ENCODE measurements at places on chromosomes 2 and 18.

DNA sequence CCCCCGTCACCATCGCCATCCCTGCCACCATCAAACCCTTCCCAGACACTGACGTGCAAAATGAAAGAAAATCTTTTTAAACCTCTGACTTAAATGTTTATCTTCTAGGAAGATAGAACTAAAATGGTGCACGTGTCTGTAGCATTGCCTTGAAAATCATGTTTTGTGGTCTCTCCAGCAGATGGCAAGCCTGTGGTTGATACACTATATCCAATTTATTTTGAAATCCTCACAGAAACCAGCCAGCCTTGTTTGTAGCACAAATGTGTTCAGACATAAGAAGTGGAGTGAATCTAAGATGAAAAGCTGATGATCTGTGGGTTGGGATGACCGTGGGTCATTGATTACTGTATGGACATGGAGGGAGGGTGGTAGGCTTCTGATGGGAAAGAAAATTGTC, 436.2 kb upstream of the SMIM21 start:
- no peak for DNase-seq

DNA sequence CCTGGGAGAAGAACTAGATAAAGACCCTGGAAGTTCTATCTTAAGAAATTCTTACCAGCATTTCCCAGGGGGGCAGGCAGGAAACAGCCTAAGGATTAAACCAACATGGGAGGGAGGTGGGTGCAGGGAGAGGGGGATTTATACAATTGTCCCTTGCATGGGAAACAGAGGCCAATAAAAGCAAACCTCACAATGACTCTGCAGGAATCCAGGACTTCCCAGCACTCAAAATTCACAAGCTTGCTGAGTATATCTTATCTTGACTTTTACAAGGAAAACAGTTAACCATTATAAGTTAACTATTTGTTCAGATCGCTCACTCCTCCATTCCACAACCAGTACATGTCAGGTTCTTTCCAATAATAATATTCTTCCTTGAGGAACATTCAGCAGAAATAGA, 241.3 kb downstream of the MREG start:
- no peak for DNase-seq

DNA sequence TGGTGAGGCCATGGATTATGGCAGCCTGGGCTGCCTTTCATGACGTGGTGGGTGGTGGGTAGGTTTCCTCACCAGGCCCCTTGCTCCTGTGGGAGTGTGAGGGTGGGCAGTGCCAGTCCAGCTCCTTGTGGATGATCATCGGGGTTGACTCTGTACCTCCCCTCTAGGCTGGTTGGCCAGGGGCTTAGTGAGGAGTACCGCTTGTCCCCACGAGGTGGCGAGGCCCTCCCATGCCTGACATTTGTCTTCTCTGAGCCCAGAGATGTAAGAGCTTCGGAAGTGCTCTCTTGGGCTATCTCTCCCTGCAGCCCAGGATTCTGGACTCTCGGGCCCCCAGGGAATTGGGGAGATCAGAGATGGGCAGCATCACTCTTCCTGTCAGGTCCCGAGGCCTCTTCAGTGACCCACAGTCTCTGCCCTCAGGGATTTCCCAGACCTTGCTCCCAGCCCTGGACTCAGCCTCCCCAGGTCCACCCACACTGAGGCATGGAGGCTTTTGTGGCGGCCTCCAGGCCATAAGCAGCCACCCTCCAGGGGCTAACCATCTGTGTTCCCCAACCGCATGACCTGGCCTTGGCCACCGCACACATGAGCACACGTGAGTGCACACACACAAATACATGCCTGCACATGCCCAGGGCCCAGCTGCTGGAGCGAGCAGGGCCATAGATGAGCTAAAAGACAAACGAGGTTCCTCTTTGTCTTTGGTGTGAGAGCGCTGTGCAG, 6.5 kb downstream of the SPR start:
- DNase-seq = no peak

DNA sequence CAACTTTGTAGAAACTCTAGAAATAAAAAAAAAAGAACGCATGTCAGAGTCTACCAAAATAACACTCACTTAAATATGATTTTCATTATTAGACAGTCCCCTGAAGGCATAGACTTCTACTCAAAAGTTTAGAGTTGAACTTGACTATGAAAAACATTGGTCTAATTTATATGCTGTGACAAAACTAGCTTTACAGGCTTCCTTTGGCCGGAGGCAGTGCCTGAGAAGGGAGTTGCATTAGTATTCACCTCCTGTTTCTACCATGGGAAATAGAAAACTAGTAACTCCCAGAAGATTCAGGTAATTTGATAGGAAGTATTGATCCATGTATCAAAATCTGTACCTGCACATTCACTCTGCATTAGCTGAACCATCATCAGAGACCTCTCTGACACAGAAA, 163.4 kb upstream of the NOSTRIN start:
- no peak for DNase-seq

DNA sequence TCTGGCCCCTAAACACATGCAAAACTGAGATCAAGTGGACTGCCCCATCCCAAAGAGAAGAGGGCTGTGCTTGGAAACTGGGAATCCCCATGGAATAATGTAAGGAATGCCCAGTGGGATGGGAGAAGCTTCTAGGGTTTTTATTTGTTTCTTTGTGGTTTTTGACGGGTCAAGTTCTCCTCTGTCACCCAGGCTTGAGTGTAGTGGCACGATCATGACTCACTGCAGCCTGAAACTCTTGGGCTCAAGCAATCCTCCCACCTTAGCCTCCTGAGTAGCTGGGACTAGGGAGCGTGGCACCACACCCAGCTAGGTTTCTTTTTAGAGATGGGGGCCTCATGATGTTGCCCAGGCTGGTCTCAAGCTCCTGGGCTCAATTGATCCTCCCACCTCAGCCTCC, 101.7 kb upstream of the ZSWIM2 start:
- no peak for DNase-seq

DNA sequence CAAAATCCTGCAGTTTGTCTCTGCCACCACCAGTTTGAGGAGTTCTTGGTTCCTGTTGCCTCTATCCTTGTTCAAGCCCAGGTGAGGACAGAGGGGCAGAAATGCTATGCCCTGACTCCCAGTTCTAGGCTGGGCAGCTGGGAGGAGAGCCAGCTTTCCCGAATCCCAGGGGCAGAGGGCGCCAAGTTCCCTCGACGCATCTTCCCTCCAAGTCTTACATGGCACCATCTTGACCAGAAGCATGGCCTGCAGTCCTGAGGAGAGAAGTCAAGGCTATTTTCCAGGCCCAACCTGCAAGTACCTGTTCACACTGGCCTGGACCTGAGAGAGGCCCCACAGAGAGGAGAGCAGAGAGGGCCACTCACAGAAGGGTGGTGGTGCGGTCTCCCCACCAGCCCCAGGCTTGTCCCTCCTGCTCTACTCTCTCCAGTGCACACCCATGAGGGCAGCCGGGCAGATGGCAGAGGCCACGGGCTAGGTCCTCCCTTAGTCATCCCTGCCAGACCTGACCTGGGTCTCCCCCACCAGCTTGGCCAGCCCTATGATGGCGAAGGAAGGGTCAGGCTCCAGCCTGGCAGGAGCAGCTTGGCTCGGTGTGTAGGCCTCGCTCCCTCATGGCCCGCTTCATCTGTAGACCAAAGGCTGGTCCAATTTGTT, 115.7 kb upstream of the MSTN start:
- no peak for DNase-seq

DNA sequence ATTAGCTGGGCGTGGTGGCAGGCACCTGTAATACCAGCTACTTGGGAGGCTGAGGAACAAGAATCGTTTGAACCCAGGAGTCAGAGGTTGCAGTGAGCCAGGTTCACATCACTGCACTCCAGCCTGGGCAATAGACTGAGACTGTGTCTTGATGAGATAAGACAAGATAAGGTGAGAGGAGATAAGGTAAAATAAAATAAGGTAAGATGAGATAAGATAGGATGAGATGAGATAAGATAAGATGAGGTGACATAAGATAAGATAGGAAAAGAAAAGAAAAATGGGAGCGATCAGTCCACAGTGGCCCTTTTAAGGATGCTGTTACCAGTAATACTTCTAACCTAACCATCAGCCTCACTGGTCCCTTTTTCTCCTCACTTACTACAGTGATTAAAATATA, 134.3 kb upstream of the UNC80 start:
- DNase-seq = no peak

GRCh38 chr18:44758861-44759631, 78.4 kb downstream of the SETBP1 start:
- DNase-seq = no peak

DNA sequence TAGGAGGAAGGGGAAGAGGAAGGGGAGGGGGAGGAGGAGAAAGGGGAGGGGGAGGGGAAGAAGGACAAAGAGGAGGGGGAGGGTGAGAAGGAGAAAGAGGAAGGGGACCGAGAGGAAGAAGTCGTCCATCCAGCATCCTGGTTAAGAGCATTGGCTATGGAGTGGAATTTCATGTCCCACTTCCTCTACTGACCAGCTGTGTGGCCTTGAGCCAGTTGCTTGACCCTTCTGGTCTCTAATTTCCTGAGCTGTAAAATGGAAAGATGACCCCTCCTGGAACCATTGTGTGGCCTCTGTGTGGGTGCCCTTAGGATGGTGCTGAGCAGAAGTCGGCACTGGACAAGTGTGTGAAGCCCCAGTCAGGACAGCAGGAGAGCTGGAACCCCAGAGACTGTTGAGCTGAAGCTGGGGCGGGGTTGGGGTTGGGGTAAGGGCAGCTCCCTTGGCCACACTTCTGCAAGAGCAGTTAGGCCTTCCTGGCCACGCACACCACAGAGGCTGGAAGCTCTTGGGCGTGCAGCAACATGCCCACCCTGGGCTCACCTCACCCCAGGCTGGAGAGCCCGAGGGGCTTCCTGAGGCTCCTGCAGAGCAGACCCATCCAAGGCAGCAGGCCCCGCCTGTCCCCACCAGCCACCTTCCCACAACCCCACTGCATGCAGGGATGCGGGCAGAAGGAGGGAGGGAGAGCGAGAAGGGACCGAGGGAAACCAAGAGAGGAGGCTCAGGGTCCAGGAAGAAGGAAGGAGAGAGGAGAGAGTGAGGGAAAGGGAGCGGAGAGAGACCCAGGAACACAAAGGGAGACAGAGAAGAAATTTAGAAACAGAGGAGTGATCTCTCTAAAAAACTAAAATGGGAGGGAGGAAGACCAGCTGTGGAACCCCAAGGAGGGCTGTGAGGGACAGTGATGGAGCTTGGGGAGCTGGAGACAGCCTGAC, 16.2 kb downstream of the ADRA2B start:
- no peak for DNase-seq

DNA sequence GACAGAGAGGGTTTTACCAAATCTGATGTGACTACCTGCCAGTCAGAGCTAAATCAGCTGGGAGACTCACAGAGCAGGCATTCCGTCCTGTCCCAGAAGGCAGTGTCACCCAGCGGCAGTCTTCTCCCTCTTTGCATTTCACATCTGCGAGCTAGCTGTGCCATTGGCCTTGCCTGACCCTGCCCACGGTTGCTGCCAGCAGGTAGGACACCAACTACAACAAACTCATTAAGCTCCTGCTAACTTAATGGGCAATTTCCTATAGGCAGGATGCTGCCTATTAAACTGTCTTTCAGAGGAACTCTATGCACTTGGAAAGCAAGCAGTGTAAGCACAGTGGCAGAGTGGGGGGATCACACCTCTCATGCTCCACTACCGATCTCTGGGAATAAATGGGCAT, 116.4 kb upstream of the CAPN13 start:
- DNase-seq = no peak

DNA sequence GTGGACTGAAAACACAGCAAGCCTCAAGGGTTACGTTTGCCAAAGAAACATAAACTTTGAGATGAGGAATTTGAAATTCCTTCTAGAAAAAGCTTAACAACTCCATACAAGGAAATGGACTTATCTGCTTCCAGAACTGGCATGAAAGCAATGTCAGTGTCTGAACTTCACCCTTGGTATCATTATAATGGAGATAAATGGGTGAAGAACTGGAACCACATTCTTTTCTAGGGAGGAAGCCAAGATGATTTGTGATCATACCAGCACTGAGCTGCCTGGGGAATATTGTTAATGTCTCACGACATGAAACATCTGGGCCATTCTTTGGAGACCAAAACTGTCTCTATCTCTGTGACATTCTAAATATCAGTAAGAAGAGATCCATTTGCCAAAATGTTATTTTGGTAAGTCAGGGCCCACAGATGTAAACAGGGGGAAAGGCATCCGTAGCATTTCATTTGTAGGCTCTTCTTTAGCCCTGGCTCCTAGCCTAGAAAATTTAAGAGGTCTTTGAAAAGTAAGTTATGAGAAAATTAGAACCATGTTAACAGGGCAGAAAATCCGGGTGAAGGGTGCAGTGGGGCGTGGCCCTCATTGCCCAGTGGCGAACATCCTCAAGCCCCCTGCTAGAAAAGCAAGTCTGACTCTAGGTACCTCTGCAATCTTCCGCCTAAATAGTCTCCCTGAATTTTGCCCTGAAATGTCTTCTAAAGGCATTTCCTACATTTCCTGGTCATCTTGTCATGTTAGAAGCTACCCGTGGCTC, 295.3 kb upstream of the EPAS1 start:
- DNase-seq = no peak

DNA sequence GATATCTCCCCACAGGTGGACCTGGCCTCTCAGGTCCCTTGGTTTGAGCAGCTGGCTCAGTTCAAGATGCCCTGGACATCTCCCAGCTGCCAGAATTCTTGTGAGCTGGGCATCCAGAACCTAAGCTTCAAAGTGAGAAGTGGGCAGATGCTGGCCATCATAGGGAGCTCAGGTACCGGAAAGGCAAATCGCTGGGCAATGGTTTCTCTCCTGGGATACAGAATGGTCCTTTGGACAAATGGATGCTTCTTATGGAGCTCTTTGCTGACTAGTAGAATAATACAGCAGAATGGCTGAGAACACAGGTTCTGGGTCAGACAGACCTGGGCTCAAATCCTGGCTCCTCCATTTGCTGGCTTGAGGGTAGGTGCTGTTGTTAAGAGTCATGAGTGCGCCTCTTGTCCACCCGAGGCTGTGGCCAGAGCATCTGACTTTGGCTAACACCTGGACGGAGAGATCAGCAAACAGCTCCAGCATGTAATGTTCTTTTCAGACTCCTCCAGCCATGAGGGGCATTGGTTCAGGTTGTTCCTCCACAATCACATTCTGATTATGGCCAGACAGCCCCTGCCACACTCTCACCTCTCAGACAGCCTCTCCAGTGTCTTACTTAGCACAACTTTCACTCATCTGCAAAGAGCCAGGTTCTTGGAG, 7.5 kb downstream of the ABCG8 start:
- no peak for DNase-seq

GRCh38 chr2:98731041-98731893, at the start of gene MGAT4A:
Gene MGAT4A, minus strand, starts transcription at chr2:98731132. Its CDS starts 4,800 bp downstream, at chr2:98726332.
- no peak for DNase-seq

DNA sequence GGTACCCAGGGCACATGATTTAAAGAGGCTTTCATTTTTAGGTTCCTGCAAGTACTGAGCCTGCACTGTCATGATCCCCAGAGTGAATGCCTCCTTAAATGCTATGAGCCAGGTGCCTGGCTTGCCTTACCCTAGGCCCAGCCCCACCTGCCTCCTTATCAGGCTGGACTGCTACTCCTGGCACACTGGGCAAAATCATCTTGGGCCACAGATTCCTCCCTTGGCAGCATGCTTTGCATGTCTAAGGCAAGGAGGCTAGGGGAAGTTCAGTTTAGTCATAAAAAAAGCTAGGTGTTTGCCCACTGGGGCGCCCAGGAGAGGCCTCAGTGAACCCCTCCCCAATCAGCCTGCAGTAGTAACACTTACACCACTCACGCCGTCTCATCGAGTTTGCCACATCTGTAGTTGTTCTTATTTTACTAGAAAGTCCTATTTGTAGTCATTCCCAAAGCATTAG, 45.1 kb downstream of the LBH start:
- DNase-seq = no peak
